DMS79 (cell line): ENCODE measurements at places on chromosomes 4 and X.

DNA sequence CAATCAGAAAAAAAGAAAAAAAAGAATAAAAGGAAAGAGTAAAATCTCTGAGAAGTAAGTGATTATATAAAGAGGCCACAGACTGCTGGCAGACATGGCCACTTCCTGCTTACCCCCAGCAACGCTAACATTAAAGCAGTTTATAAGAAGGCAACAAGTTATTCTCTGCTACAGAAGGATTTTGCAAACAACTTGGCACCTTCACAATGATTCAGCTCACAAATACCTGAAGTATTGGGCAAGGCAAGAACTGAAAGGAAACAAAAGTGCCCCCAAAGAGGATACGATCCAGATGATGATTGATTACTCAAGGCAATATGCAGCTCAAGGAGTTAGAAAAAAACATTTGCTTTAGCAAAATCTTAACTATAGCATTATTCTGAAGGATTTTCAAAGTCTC lies 718.8 kb downstream of the KLHL13 start:
- DNase-seq = no peak

DNA sequence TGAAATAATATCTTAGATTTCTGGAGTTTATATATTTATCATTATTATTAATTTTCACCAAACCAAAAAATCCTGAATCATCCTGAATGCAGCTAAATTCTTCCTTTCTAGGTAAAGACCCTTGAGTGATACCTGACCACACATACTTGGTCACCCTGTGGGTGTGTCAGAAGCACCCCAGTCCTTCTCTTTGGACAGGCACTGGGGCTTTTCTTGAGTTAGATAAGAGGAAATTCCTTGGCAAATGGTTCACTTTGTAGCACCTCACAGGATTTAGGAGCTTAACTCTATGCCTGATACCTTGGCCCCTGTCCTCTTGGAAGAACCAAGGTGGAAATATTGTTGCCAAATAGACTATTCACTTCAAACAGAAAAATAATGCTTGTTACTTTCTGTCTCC lies 69.6 kb upstream of the PNPLA4 start:
- no peak for DNase-seq

DNA sequence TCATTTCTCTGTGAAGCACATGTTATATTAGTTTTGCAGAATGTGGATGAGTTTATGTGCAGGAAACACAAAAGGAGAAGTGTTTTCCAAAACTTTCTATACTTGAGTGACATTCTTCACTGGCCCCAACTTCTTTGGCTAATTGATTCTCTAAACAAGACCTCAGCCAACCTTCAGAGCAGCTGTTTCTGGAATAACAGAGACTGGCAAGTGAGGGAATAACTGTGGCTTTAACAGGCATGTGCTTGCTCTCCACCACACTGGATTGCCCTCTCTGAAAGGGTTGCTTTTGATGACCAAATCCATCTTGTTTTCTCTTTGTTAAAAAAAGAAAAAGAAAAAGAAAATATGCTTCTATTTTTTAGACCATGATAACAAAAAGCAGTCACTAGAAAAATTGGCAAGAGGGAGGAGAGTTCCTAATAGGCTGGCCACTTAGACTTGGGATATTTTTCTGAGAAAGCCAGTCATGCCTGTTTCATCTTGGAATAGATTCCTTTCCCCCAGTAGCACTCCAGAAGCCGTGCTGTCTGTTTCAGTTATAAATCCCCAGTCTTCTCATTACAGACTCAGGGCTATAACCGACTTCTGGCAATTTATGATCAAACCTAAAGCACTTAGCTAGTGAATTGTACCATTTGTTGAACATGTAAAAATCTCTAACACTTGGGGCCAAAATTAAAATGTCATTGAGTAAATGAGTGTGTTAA lies 295.0 kb upstream of the NR3C2 start:
- DNase-seq = no peak

DNA sequence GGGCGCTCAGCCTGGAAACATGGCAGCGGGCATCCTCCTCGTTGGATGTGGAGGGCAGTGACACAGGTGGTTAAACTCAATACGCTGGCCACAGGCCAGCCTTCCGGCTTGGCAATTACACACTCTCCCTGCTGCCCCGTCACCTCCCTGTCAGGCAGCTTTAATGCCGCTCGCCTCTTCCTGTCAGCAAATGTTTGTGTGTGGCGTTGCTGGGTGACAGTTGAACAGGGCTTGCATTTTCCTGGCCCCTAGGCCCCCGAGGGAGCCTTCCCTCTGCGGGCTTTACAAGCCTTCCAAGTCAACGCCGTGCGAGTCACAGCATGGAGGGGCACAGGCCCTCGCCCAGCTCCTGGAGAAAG lies 620.0 kb downstream of the BCOR start:
- DNase-seq = no peak

GRCh38 chrX:97637289-97637688 lies 753.6 kb downstream of the RPA4 start:
- DNase-seq = no peak

GRCh38 chrX:43590150-43590549 lies 65.9 kb upstream of the MAOA start:
- DNase-seq = no peak

DNA sequence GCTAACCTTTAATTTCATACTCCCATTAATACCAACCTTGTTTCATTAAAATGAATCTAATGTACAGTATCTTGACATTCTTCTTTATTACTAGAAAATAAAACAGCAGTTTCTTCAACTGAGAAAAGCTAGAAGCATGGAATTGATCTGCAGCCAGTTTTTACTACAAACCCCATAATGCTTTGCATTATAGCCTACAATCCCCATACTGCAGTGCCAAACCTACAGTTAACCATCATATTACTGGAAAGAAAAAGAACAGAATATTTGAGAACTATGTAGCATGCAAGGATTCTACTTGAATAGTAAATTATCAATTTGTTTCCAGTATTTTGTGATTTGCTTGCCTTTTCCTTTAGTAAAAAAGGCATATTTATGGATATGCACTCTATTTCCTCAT lies 3.2 kb upstream of the IL1RAPL1 start:
- DNase-seq = no peak

GRCh38 chr4:122749704-122750454 lies 17.4 kb downstream of the BBS12 start:
- no peak for DNase-seq

GRCh38 chrX:105744291-105744690 lies 78.0 kb upstream of the NRK start:
- no peak for DNase-seq

DNA sequence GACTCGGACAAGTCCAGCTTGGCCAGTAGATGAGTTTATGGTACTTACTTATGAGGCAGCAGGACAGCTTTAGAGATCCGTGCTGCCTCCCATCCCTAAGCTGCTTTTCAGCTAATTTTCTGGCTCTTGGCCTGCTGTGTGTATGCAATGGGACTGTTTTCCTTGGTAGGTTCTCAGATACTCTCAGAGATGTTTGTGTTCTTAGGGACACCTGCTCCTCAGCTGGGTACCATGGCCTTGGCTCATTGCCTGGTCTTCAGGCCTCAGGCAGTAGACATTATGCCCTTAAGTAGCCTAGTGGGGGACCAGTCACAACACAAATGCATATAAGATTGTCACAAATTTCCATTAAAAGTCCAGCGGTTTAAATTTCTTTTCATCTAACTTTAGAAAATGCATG lies 688.0 kb downstream of the PCDH7 start:
- no peak for DNase-seq

DNA sequence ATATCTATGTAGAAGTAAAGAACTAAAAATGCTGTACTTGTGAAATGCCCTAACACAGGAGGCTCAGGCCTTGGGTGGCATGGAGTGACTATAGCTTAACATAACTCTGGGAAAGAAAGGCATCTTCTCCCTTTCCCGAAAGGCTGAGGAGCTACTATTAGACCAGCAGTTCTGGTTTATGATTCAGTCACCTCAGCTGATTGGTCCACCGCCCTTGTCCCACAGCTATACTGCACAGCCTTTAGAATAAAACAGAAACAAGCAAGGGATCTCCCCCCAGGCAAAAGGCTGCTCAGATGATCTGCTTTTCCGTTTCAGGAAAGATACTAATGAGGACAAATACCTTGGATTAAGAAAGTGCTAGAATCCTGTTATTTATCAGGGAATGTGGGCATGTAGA lies 171.3 kb downstream of the SNCA start:
- no peak for DNase-seq

DNA sequence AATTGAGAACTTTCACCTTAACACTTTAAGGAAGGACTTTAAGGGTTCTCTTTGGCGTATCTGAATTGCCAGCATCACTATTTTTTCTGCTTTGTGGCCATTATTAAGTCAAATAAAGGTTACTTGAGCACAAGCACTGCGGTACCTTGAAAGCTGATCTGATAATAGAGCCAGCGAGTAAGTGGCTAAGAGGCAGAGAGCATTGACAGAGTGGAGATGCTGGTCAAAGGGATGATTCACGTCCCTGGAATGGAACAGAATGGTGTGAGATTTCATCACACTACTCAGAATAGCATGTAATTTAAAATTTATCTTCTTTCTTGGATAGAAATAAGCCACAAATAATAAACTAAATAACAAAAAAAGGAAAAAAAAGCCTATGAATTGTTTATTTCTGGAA lies 57.1 kb upstream of the NPFFR2 start:
- no peak for DNase-seq

- DNase-seq = no peak
Measured at GRCh38 chr4:1549638-1550035, 134.5 kb downstream of the FAM53A start.

GRCh38 chrX:9700555-9700954 lies 65.1 kb downstream of the GPR143 start:
- DNase-seq = no peak

DNA sequence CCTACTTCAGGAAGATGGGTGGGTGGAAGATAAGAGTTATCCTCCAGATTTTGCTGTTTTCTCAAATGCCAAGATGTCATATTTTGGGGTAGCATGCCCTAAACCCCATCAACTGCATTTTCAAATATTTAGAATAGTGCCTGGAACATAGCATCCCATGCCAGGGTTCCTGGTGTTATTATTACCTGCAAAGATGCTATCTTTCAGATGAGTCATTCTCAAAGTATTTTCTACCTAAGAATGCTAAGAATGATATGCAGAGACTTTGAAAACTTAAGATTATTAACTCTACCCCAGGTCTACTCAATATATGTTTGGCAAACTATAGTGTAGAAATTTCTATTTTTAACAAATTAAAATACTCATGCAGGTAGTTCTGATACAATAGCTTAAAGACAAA lies 934.3 kb upstream of the SLIT2 start:
- DNase-seq = no peak

- no peak for DNase-seq
Measured at GRCh38 chrX:18017411-18017810, 156.3 kb upstream of the RAI2 start.
